Mucosa of descending colon (tissue), 3 donors: ENCODE measurements at places on chromosomes 4 and X.

DNA sequence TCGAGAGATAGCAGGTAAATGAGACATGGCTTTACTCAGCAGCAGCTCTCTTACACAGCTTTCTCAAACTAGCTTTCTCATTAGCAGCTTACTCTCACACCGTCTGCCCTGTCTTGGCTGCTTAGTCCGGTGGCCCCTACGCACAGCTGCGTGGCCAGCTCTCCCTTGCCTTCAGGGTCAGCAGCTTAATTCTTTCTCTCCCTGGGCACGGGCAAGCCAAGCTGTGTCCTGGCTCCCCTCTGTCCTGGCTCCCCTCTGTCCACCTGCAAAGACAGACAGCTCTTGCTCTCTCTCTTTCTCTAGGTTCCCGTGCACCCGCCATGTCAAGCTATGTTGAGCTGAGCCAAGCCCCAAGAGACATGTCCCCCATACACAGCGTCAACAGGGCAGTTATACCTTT, 39.4 kb downstream of the ZNF185 start:
- DNase-seq = no peak

DNA sequence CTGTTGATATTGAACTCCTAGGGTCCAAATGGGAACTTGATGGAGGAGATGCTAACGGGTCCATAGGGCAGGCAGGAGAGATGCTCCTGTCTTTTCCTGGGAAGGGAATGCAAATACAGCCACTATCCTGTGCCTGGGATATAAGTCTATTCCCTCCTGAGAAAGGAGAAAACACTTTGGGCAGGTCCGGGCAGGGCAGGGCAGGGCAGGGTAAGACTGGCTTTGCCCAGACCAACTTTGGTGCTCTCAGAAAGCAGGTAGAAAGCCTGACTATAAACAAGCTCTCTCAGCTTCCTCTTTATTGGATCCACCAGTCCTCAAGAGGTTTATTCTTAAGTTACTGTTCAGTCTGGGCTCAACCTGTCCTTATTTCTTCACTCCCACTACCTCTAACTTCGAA, 232.3 kb downstream of the PTTG2 start:
- no peak for DNase-seq

- no peak for DNase-seq
Observed at GRCh38 chr4:44996276-44996845, 270.0 kb upstream of the GNPDA2 start.

- DNase-seq = no peak
Observed at GRCh38 chr4:124980276-124980752, 267.8 kb upstream of the ANKRD50 start.

- no peak for DNase-seq
Observed at GRCh38 chr4:108116423-108117168, 52.1 kb downstream of the LEF1 start.

- DNase-seq = no peak
Observed at GRCh38 chr4:10690185-10690907, 5.8 kb upstream of the CLNK start.

- no peak for DNase-seq
Observed at GRCh38 chr4:114368751-114369150, 229.9 kb upstream of the UGT8 start.

- DNase-seq = no peak
Observed at GRCh38 chrX:122203399-122203798, 980.7 kb upstream of the GRIA3 start.

GRCh38 chrX:65772842-65773241, 105.4 kb downstream of the MSN start:
- DNase-seq = peak; percentile 14

DNA sequence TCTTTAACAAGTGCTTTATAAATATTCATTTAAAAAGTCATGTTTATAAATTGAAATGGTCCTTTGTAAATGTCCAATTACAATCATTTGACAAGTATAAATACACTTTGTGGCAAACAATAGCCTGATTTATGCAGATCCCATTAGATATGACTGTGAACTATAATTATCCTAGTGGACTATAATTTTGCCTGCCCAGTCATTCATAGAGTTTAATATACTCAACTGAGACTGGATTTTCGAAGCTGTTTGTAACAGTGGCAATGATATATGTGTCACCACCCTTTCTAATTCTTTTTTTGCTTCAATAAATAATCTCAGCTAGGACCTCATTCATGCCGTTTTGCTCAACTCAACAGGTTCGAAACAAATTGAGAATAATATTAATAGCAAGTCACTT, 732.0 kb downstream of the PCDH18 start:
- no peak for DNase-seq

- DNase-seq = no peak
Observed at GRCh38 chr4:39166669-39167068, 15.7 kb upstream of the WDR19 start.

DNA sequence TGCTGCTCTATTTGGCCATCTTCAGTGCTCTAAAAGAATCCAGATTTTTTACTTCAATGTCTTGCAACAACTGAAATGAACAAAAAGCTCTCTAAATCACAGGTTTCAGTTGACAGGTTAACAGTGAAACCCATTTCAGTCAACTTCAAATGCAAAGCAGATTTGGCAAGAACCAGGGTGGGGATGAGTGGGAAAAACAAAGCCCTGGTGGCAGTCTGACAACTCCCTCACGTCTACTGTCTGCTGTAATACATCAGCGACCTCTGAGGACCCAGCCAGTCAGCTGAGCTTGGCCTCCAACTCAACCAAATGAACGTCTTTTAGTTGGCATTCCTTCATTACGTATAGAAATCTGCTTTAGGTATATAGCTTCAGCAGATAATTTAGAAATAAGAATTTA, 95.8 kb downstream of the COL25A1 start:
- no peak for DNase-seq

- peak; percentile 11 for DNase-seq
Observed at GRCh38 chrX:74890676-74891430, 34.4 kb downstream of the NEXMIF start.

GRCh38 chrX:96861218-96861617, 22.5 kb upstream of the RPA4 start:
- no peak for DNase-seq

DNA sequence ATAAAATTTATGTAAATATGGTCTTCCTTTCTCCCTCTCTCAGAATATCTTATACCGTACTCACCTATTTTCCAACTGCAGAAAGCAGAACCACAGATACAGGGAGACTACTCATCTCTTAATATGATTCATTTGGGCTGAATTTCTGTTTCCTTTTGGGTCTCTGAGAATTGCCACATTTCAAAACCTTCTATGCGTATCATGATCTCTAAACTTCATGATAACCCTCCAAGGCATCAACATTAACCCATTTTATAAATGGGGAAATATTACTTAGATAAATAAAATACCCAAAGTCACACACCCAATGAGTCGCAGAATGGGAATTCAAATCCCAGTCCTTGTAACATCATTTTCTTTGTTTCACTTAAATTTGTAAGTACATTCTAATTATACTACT, 16.6 kb upstream of the PRDM8 start:
- no peak for DNase-seq

DNA sequence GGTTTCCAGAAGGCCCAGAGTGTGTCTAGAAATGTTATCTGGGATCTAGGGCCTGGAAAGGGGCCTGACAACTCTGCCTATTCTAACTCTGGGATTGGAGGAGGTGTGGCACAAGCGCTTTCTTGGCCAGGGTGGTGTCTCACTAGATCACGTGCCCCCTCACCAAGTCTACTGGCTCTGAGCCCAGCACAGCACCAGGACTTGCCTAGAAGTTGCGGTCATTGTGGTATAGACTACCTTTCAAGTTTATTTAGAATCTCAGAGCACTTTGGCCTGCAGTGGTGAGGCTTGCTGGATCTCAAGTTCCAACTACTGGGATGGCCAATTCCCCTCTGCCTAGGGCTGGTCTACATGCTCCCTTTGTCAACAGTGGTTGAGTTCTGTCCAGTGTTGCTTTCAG, 223.3 kb upstream of the MAGEB2 start:
- DNase-seq = no peak

- DNase-seq = no peak
Observed at GRCh38 chr4:20444599-20445337, 193.1 kb downstream of the SLIT2 start.

- no peak for DNase-seq
Observed at GRCh38 chr4:37662861-37663390, 23.2 kb downstream of the RELL1 start.

GRCh38 chr4:81422595-81422994, 49.1 kb downstream of the RASGEF1B start:
- no peak for DNase-seq

DNA sequence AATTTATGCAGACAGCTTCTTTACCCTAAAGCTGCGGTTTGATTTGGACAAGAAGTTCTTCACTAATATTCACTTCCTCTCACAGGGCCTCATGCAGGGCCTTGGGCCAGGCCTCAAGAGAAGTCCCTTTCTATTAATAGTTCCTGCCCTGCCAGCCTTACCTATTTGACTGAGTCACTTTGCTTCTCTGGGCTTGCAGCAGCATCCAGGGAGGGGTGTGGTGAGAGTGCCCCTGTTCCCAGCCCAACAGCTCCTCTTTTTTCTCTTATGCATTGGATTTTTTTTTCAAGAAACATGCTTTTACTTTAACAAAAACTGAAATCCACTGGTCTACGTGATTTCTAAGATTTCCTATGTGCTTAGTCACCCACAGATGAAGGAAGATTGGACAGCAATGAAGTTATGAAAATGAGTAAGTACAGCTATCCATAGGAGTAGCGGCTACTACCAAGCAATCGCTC, 26.7 kb downstream of the FAM156B start:
- DNase-seq = peak; percentile 39

- DNase-seq = no peak
Observed at GRCh38 chrX:26019386-26019785, 118.8 kb upstream of the MAGEB18 start.

DNA sequence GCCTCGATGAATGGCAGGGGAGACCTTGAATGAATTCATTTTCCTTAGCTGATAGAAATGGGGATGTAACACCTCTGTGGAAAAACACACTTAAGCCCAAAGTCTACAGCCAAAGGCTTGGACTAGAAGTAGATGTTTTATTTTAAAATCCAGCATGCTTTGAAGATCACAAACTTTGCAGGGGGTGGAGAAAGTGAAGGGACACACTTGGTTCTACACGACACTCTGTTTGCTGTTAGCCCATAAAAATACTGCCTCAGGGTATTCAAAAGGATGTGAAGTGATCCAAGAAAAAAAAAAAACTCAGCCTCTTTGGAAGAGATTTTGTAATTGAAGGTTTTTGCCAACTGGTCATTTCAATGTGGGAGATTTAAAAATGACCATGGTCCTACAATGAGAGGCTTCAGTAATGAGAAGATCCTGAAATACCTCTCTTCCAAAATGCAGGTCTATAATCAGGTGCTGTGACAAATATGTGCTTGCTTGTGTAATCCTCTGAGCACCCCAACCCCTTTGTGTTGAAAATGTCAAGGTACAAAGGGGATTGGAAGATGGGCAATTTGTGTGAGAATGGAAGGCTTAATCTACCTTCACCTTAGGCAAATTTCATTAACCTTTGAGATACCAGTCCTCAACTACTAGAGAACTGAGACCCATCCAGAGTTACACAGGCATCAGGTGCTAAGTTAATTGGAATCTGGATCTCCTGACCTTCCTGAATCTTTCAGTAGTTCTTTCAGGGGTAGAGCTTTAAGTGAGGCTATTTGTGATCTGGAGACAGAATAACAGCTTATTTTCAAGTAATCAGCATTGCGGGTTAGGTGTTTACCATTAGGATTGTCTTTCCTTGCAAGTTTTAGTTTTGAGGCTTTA, 82.5 kb downstream of the HS6ST2 start:
- DNase-seq = no peak

- DNase-seq = no peak
Observed at GRCh38 chr4:77036206-77036605, 39.6 kb downstream of the CCNI start.

DNA sequence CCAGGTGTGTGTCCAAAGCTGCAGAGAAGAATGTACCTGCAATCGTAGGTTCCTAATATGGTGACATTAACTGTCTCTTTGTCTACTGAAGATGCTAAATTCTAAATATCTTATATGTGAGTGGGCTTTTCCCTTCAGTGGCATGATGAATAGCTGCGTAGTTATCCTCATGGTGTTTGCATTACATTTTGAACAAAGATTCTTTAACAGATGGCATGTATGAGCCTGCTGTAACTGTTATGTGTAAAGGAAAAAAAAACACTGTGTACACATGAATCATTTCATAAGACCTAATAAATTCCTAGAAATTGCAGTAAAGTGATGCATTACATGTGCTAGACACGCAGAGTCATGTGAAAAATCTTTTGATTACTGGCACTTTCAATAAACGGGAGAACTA, 288.0 kb downstream of the SH2D1A start:
- no peak for DNase-seq

DNA sequence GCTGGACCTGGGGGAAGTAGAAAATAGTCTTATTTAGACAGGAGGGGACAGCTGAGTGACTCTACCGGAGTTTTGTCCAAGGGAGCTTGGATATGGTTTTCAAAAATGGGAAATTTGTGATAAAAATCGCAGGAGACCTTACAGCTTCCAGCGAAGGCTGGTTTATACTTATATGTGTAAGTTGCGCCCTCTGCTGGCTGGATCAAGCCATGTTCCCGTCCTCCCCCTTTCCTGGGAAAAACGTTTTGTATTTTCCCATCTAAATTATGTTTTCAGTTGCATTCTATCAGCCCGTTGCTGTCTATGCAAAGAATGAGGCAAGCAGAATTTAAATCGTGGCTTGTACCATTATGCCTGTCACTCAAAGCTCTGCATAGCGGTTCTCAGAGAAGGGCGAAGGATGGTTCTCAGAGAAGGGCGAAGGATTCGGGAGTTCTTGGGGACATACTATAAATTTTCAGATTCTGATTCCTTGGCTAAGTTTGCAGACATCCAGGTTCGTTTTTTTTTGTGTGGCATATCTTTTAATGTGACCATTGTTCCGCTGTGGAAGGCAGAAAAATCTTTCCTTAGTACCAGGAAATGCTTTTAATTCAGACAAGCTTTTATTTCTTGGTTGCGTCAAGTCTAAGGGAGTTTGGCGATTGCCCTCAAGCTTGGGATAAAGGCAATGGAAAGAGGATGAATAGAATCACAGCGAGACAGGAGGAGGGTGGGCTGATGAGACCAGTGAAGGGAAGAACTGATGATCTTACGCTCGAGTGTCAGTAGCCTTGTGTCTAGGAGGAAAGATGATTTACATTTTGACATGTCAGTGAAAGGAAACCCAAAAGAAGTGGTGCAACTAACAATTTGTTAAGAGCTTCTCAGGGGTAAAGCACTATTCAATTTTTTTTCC, 128.5 kb upstream of the ARX start:
- DNase-seq = peak; percentile 65

- no peak for DNase-seq
Observed at GRCh38 chr4:35464964-35465528, 779.3 kb downstream of the ARAP2 start.

GRCh38 chrX:40197071-40197470, 99.3 kb upstream of the BCOR start:
- no peak for DNase-seq

- no peak for DNase-seq
Observed at GRCh38 chrX:132063862-132064261, 40.8 kb downstream of the STK26 start.

- no peak for DNase-seq
Observed at GRCh38 chr4:151681085-151681484, 79.7 kb downstream of the GATB start.

DNA sequence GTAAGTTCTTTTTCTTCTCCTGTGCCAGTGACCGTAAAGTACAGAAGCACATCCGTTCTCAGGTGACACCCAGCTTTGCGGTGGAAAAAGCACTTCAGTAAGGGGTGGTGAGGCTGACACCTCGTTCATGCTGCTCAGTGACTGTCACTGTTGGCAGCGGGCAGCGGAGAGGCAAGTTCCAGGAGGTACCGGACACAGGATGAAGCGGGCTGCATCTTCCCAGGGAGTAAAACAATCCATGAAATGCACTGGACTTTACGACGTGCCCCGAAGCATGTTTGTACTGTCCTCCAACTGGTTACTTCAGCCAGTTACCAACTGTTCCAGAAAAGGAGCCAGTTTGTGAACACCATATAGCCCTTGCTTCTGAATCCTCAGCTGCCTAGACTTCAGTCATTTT, 110.7 kb downstream of the ZNF827 start:
- DNase-seq = no peak
